ENCODE measurements at places on chromosomes 1 and 21.

DNA sequence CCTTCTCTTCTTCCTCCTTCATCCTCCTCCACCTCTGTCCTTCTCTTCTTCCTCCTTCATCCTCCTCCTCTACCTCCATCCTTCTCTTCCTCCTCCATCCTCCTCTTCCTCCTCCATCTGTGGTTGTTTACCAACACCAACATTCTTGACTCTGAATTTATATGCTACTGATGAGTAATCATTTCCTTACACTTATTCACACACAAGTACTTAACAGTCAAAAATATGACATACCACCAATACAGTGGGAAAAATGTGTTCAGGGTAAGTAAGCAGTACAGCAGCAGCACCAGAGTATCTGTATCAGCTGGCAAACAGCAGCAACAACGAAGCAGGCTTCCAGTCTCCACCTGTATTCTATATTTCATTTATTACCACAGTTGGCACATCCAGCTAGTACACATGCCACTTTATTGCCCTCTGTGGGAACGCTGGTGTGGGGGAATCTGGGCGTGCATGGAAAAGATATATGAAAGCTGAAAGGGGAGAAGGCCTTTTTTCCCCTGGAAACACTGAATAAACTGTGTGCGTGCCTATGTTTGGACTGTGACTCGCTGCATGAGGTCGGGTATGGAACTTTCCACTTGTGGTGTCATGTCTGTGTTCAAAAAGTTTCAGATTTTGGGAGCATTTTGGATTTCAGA, 16.0 kb downstream of the ADSS2 start:
- no peak for DNase-seq

- no peak for DNase-seq
These were observed 186.6 kb downstream of the GRIK3 start for GRCh38 chr1:36847761-36848160.

DNA sequence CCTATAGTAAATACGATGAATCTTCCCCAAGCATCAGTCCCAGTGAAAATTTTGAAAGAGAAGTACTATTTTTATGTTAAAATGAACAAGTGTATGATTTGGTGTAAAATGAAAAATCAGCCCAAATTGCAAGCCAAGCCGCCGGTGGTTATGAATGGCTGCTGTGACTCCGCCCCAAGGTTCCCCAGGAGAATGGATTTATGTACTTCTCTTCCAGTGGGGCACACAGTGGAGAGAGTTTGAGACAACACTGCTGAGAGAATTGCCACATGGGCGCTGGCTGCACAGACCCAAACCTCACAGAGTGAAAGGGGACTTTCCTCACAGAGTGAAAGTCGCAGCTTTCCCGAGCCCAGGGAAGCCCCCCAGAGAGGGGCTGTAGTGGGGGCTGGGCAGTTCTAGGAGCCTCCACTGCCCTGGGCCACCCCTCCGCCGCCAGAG, 24.0 kb downstream of the CDK18 start:
- DNase-seq = no peak

- no peak for DNase-seq
These were observed 149.0 kb downstream of the TOMM20 start for GRCh38 chr1:234979296-234980279.

DNA sequence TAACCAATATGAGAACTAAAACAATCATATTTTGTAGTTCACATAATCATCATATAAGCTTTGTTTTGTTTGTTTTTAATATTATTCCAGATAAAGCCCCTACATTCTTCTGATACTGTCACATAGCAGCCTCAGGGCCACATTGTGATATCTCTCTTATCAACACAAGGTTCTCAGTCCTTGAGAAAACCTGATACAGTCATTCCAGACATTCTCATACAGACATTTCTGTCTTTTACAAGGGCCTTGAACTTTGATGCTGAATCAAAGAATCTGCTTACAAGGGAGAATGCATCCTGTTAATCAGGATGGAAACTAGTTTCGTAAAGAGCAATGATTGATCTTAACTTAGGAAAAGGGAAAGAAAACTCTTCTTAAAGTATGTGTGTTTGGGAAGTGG, 12.7 kb upstream of the VCAM1 start:
- DNase-seq = no peak

GRCh38 chr1:207698822-207699483, 52.9 kb upstream of the CD46 start:
- DNase-seq = no peak

DNA sequence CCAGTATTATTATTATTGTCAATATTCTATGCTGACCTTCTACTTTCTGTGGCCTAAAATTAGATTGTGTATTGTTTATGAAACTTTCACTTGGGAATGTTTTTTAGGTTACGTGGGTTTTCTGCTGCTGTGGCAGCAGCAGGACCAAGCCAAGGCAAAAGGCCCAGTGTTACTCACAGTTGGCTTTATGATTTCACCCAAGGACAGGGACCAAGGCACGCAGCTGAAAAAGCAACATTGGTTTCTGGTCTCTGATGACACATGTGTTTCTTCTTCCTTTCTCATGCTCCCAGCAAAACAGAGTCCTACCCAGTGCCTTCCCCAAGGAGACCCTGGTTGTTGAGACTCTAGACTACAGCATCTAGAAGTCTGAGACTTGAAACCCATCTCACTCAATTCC, 413.7 kb downstream of the SETD4 start:
- no peak for DNase-seq

GRCh38 chr1:86505564-86505902, 36.8 kb downstream of the CLCA1 start:
- DNase-seq = no peak

- no peak for DNase-seq
These were observed 68.5 kb downstream of the GPR88 start for GRCh38 chr1:100606438-100606837.

DNA sequence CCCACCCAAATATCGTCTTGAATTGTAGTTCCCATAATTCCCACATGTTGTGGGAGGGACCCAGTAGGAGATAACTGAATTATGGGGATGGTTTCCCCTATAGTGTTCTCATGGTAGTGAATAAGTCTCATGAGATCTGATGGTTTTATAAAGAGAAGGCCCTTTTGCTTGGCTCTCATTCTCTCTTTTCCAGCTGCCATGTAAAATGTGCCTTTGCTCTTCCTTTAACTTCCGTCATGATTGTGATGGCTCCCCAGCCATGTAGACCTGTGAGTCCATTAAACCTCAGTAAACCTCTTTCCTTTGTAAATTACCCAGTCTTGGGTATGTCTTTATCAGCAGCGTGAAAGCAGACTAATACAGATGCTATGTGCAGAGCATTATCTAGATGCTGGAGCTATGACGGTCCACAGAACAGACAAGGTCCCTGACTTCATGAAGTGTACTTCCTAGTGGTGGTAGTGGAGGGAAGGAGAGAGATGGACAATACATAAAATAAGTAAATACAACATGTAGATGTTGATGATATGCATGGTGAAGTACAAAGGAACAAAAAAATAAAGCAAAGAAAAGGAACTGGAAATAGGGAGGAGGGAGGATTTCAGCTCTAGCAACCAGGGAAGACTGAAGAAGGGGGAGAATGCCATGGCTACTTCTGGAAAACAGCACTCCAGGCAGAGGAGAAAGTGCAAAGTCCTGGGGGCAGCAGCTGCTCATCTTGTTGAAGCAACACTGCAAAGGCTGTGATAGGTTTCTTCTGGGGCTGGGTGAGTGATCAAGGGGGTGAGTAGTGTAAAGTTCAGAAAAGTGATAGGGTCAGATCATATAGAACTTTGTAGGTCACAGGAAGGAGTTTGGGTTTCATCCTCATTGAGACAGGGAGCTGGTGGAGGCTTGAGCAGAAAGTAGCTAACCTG, 6.8 kb upstream of the RCAN1 start:
- no peak for DNase-seq

GRCh38 chr21:44345495-44345894, 6.3 kb upstream of the CFAP410 start:
- no peak for DNase-seq
